ENCODE measurements at places on chromosomes 4 and X.

GRCh38 chr4:104393655-104394324 lies 100.9 kb downstream of the CXXC4 start:
- DNase-seq = no peak

GRCh38 chr4:183443655-183444213 lies 702 bp upstream of the CDKN2AIP start:
- DNase-seq = peak; percentile 53

DNA sequence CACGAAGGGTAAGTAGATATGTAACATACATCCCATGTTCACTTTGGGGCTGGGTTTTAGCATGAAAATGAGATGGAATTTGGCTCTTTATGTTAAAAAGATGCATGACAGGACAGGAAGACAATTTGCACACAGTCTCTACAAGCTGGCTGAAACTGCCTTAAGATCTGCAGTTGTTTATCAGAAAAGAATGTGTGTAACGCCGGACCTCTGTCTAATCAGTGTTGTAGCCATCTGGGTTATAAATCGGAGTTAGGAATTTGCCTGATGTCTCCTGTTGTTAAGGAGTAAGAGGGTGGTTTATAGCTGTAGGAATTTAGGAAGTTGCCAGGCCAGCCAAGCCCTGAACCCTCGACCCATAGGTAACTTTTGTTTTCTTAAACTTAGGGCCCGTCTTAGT lies 562.9 kb upstream of the FAT1 start:
- no peak for DNase-seq

- no peak for DNase-seq
Measured at GRCh38 chr4:102196221-102196620, 149.1 kb downstream of the SLC39A8 start.

- DNase-seq = no peak
Measured at GRCh38 chr4:107148904-107149303, 112.8 kb upstream of the DKK2 start.

DNA sequence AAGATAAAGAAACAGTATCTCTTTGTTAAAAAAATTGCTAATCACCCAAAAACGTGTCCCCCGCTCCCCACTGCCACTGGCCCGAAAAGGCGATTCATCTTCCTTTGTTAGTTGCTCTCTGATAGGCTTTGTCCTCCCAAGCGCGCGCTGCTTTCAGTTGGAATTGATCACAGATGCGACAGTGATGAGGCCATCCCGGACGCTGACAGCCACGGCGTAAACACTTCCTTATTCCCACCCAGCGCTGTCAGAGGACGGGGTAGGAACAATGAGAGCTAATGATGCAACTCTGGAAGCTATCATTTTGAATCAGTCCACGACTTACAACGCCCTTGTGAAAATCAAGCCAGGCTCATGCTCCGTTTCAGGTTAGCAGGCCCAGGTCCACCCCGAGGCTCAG lies 21.4 kb downstream of the SOD3 start:
- DNase-seq = no peak

- DNase-seq = no peak
Measured at GRCh38 chrX:97547877-97548578, 664.3 kb downstream of the RPA4 start.

DNA sequence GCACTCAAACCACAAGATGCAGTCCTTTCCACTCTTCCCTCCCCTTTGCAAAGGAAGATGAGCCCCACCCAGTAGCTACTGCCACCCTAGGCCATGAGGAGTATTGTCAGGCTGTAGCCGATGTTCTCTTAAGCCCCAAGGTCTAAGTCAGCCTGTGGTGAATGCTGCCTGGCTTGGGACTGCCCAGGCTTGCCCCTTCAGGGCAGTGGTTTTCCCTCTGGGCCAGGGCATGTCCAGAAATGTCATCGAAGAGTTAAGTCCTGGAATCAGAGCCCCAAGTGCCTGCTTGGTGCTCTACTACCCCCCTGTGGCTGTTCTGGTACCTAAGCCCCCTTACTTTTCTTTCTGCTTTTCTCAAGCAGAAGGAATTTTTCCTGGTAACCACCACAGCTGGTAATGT lies 11.8 kb upstream of the PGK1 start:
- DNase-seq = no peak

DNA sequence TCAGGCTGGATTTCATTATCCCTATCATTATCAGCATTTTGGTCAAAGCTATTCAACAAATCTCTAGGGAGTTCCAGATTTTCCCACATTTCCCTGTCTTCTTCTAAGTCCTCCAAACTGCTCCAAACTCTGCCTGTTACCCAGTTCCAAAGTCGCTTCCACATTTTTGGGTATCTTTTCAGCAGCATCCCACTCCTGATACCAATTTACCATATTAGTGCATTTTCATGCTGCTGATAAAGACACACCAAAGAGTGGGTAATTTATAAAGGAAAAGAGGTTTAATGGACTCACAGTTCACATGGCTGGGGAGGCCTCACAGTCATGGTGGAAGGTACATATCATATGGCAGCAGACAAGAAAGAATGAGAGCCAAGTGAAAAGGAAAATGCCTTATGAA lies 132.8 kb upstream of the SLC7A11 start:
- DNase-seq = no peak

DNA sequence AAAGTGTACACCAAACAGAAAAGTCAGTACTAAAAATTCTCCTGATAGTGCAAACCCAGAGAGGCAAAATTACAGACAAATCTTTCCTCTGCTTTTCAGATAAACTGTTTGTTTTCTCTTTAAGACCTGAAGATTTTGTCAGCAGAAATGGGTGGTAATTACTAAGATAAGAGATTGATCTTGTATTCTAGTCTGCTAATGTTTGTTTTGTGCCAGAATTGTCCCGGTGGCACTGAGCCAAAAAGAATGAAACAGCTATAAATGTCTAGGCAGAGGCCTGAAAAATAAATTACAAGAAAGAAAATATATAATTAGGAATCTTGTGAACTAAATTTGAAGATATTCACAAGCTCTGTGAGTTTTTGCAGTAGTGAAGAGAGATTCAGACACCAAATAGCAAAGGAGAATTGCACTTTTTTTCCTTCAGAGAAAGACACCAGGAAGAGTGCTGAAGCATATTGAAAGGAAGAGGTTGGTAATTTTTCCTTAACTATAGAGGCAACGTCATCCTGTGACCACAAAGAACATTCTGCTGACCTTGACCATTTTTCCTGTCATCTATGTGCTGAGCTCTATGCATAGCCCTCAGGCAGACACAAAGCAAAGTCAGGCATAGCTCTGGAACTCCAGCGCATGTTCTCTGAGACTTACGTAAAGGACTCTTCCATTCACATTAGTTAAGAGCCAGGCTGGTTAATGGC lies 314.5 kb upstream of the RASGEF1B start:
- DNase-seq = peak; percentile 16

GRCh38 chr4:105093975-105094374 lies 52.7 kb upstream of the TET2 start:
- DNase-seq = no peak

DNA sequence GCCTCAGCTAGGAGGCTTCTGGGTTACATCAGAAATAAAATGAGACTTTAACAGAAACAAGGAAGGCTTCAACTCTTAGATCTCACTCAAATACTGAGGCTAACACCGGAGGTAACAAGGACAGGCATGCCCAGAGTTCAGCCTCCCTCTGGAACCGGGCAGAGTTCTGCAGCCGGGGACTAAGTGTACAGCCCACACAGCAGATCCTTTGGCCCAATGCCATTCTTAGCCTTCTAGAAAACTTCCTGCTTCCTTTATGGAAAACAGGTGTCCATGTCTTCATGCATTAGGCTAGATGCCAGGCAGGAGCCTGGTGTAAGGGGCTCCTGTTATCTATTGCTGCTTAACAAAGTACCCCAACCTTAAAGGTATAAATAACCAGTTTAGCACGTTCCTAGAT lies 369.7 kb downstream of the BCOR start:
- DNase-seq = no peak

DNA sequence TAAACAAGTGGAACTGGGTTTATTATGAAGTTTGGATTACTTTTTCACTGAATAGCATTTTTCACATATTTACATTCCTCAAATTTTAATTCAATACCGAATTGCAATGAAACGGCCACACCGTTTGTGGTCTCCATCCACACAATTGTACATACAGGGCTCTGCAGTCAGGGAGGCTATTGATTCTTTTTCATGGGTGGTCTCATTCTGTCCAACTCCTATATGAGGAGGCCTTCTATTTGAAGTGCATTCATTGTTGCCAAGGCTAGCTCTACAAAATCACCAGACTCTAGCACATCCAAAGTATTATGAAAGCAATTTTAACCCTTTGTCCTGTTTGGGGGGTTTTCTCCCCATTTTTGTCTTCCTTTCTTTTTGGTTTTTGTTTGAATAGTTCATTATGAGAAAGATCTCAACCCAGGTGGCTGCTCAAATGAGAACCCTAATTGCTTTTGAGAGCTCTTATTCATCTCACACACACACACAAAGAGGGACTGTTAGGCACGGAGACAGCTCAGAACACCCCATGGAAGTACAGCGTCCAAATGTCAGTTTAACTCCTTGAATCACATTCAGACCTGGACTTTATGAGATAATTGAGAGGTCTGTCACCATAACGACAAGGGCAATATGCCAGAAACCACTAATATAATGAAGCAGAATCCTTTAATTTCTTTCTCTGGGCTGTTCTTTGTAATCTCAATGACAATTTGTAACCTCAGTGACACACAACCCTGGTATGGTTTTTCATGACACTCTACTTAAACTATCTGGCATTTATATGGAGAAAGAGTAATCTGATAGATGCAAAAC lies 79.4 kb downstream of the NLGN4X start:
- DNase-seq = peak; percentile 91

DNA sequence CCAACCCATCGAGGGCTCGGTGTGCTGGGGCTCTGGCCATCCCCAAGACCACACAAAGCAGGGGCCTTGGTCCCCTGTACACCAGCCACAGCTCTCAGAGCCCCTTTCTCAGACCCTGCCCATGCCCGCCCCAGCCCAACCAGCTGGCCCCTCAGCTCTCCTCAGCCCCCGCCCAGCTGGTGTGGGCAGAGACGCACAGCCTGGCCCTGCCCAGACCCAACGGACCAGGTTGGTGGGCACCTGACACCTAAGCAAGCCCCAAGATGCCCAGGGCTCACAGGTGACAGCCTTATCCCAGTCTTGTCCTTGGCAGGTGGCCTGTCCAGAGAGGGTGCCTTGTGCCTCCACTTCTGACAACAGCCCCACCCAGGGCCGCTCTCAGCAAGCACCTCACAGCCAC lies 42.4 kb downstream of the FAM53A start:
- DNase-seq = no peak

GRCh38 chrX:134634691-134635090 lies 23.6 kb downstream of the PLAC1 start:
- no peak for DNase-seq

DNA sequence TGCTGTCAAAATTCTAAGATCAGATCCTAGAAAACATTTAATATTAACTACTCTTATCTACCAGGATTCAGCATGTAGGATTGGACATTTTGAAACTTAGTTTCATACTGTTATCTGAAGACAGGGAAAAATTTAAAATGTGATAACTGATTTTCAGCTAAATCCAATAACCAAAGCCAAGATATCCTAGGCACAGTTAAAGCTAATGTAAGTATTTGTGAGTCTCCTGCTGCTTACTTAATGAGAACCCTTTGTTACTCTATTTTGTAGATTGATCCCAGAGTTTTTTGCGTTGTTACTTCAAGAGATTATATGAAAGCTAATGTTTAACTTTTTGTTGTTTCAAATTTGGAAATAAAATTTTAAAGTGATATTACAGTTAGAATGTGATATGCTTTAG lies 2.0 kb downstream of the CPE start:
- DNase-seq = no peak

- DNase-seq = no peak
Measured at GRCh38 chrX:15816438-15816809, 26.1 kb downstream of the ZRSR2 start.

DNA sequence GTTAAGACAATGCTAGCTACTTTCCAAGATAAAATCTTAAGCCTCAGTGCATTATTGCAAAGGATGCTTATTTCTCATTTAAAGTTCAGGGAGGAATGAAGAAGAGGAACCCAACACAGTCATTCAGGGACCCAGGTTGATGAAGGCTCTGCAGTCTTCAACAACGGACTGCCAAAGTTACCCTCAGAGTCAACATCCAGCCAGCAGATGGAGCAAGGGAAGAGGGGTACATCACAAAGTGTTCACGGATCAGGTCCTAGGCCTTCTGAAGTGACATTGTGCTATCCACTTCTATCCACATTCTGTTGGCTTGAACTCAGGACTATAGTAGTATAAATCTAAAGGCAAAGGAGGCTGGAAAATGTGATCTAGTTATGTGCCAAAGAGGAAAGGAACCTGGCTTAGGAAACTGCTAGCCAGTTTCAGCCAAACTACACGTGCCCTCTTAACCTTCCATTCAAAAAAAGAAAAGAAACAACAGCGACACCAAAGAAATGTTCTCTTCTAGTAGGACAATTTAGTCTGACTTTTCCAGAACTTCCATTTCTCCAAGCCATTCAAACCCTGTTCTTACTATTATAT lies 28.8 kb downstream of the NKX6-1 start:
- no peak for DNase-seq

DNA sequence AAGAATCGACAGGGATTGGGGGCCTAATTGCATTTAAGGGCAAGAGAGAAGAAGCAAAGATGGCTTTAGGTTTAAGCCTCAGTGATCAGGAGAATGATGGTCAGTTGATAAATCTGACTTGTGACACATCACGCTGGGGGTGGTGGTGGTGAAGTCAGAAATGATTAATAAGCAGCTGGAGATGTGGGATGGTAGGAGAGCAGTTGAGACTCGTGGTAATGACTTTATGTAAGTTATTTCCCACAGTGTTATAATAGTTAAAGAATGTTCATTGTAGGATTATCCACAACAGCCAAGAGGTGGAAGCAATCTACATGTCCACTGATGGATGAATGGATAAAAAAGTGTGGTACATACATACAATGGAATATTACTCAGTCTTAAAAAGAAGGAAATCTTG lies 178.9 kb upstream of the GPC4 start:
- DNase-seq = no peak

GRCh38 chr4:28373191-28373590 lies 1512.5 kb downstream of the STIM2 start:
- no peak for DNase-seq

DNA sequence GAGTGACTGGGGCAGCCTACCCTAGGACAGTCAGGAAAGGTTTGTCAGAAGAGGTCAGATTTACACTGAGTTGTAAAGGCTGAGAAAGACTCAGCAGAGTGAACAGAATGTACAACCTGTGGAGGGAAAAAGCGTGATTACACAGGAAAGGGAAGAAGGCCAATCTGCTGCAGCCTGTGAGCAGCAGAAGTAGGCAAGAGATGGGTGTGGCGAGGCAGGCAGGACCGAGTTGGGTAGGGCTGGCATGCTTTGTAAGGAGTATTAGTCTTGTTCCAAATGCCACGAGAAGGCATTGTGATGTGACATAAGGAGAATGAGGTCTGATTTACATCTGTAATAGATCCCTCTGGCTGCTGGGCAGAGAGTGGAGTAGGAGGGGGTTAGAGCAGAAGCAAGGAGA lies 12.6 kb downstream of the SGMS2 start:
- DNase-seq = no peak

- no peak for DNase-seq
Measured at GRCh38 chr4:86959588-86960500, 25.0 kb downstream of the AFF1 start.

DNA sequence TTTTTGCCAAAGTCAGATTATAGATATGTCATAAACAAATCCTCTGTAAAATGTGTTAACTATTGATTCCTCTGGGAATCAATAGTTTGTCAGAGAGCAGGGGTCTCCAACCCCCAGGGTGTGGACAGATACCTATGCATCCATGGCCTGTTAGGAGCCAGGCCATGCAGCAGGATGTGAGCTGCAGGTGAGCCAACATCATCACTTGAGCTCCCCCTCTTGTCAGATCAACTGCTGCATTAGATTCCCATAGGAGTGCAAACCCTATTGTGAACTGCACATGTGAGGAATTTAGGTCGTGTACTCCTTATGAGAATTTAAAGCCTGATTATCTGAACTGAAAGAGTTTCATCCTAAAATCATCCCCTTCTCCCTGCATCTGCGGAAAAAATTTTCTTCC lies 1365.4 kb downstream of the ARAP2 start:
- DNase-seq = no peak

Measured in NCI-H1105 (cell line).